AG09309 (cell line): ENCODE measurements at places on chromosomes 4 and X.

DNA sequence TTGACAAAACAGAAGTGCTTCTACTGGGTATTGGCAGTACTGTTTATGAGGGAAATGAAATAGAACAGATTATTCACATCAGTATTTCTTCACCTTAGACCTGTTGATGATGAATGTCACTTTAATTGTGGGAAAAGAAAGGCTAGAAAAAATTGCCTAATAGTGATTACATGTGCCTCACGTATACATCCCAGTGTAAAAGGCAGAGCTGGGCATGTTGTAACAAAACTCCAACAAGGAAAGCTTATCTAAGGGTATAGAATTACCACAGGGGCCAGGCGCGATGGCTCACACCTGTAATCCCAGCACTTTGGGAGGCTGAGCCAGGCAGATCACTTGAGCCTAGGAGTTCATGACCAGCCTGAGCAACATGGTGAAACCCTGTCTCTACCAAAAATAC lies 4.2 kb downstream of the PGM2 start:
- no peak for DNase-seq

GRCh38 chr4:110002326-110002725 lies 89.6 kb downstream of the EGF start:
- DNase-seq, result no peak

DNA sequence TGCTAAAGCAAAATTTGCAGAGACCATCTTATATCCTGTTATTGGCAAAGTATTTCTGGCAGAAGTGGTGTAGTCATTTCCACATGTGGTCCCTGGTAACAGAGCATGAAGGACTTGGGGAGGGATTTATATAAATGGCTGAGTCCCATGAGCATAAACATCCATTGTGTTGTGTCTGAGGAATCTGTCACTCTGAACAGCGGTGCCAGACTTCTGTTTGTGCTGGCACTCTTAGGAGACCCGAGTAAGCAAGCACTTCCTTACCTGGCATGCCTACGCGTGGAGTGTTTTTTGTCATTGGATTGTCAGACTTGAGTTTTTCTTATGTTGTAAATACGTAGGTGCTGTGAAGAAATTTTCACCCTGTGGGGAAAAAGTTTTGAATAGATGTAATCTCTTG lies 285.9 kb downstream of the ARHGAP10 start:
- DNase-seq, result no peak

- DNase-seq, result no peak
These were observed 149.5 kb downstream of the EDA2R start for GRCh38 chrX:66489339-66489738.
